ENCODE measurements at places on chromosomes 2 and 18. TPM values are rescaled to one million over a fixed set of nuclear protein-coding genes. Genes with fewer than 3 reads are reported as not detected.

DNA sequence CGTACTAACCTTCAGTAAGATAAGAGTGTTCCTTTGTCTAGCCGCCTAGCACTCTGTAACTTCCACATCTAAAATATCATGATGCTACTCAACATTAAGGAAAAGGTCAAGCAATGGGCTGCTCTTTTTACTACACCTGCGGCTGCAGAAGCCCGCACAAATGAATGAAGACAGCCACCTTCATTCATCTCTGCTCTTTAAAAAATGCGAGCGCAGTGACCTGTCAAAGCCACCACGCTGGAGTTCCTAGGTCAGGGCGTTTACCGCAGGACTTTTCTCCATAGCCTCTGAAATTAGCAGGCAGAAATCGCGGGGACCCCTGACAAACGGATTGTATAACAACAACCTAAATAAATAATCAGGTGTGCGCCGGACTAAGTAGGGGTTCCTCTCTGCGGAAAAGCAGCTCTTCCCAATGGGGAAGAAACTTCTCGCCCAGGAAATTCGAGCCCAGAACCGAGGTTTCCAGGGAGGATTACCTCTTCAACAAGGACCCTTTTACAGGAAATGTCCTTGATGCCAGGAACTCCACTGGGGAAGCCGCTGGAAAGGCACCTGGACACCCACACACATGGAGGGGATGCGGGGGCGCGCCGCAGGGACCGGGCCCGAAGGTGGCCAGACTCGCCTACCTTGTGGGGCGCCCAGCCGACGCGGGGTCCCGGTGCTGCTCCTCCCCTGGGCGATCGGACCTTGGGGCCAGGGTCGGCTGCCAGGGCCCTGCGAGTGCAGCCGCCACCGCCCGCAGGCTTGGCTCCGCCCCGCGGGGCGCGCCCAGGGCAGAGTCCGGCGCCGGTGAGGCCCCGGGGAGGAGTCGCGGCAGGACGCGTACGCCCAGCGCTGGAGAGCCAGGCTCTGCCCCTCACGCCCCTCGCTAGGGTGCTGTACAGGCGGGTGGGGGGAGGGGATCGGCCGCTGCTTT lies at the start of gene CCDC68:
CCDC68 (minus strand) TSS at position 758 of the 922 bp plus-strand sequence. CDS start 16,670 bp downstream, outside the sequence.
- DNase-seq = peak; percentile 60
- no peak within 1 kb of the TSS for H3K27ac ChIP-seq
- H3K4me3 ChIP-seq = peak within 1 kb of the TSS; percentile 82
- H3K27me3 ChIP-seq = peaks cover 22% of the 10 kb centered on the region
- no peaks in the 10 kb centered on the region for H3K36me3 ChIP-seq
- peaks cover 17% of the 10 kb centered on the region for H3K4me1 ChIP-seq

DNA sequence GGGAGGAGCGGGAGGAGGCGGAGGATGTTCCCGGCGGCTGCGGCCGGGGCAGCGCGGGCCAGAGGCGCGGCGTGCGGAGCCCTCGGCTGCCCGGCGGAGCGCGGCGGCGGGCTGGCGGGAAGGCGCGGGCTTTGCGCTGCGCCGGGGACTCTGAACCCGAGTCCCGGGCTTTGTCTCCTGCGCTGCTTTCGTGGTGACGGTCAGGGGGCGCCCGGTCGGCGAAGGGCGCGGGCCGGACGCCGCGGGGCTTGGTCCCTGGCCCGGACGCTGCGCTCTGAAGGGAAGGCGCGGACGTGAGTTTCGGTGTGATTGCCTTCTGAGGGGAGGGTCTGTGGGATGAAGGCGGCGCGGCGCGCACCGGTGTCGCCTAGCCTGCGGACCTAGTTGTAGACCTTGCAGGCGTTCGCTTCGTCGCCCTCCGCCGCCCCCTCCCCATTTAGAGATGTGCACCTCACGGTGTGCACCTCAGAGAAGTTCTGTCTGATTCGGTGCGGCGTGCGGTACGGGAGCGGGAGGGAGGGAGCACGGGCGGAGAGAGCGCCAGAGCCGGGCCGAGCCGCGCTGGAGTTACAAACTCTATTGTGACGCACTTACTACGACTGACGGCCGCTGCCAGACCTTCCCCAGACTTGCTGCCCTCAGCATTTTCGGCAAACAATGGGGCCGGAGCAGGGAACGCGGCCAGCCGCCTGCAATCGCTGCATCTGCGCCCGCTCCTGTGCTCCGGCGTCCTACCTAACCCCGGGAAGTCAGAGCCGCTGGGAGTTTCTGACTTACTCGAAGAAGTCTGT lies 2.1 kb downstream of the BCL2L11 start:
- DNase-seq = peak; percentile 83
- peak overlapping the region; percentile 84 for H3K27ac ChIP-seq
- peaks cover 38% of the 10 kb centered on the region for H3K27me3 ChIP-seq
- H3K4me3 ChIP-seq = peak overlapping the region; percentile 84

DNA sequence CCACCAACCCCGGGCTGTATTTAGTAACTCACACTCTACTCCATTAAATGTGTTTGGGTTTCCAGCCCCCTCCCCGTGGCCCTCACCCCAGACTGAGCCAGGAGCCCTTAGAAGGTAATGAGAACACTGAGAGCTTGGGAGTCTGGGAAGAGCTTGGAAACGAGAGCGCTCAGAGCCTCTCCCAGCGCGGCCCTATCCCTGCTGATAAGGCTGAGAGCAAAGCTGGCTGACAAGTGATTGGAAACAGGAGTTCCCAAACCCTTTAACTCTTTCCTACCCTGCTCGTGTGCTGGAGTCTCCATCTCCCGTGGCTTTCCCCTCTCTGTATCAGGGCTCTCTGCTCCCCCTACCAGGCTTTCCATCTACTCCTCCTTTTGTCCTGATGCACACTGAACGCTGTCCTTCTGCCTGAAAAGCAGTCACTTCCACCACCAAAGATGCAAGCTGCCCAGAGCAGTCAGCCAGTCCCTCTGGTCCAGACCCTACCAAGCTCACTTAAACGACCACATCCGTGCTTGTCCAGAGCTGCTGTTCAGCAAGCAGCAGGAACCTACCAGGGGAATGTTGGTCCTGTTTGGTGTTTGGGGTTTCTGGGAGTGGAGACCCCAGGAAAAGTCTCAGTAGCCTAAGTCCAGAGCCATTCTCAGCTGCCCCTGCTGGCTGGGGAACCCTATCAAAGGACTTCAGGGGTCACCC lies 100.0 kb upstream of the PKDCC start:
- H3K27me3 ChIP-seq = peaks cover 16% of the 10 kb centered on the region

- no peak for DNase-seq
- peaks cover 4% of the 10 kb centered on the region for H3K4me1 ChIP-seq
- no peaks in the 10 kb centered on the region for H3K27me3 ChIP-seq
- H3K4me3 ChIP-seq = no peak overlapping the region
These were observed 99.5 kb downstream of the RNF144A start for GRCh38 chr2:7016601-7017211.

DNA sequence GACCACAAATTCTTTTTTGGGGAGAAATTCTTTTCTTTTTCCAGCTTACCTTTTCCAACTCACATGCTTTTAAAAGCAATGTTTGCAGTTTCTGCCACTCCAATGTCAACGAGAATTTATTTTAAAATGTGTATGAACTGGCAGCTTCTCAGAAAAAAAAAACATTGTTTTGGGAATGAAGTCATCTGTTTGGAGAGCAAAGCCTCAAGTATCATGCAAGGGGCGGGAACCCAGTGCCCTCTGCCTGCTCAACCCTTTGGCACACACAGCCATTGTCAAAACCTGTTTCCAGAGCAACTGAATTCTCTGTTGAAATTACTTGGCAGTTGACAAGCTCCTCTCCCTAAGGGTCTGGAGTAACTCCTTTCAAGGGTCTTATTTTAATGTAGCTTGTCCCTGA lies 128.5 kb downstream of the QPCT start:
- H3K4me1 ChIP-seq = peaks cover 7% of the 10 kb centered on the region
- H3K27me3 ChIP-seq = no peaks in the 10 kb centered on the region
- DNase-seq = no peak
- no peak overlapping the region for H3K4me3 ChIP-seq
- H3K27ac ChIP-seq = no peak overlapping the region
- no peaks in the 10 kb centered on the region for H3K36me3 ChIP-seq

DNA sequence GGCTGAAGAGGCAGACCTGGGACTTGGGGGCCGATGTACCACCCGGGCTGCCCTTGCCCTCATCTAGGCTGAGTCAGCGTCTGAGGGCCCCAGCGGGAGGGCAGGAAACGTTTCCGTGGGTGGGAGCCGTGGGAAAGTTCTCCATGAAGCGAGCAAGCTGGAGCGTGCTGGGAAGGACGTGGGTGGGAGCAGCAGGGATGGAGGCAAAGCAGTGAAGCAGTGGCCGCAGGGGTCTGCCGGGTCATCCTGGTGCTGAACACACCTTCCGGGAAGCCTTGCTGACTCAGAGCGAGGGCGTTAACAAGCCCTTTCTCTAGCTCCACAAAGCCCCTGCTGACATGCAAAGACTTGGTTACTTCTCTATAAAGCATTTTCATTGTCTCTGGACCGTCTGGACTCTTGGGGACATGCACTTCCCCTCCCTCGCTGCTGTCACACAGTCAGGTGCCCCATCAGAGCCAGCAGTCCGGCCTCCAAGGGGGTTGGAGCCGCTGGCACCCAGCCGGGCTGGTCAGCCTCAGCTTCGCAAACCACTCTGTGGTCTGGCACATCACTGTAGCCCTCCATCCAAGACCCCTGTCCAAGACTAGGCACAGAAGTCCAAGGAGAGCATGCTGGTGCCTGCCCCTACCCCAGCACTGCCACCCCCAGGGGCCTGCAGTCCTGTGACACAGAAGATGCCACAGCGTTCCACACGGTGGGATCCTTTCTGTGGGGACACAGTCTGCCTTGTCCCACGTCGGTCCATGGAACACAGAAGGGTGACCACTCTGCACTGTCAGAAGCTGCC lies 115.1 kb upstream of the GPC1 start:
- no peak overlapping the region for H3K4me3 ChIP-seq
- no peaks in the 10 kb centered on the region for H3K36me3 ChIP-seq
- H3K4me1 ChIP-seq = 0 out of 2 replicates have a peak, but pooled peaks cover 2% of the 10 kb centered on the region
- H3K27me3 ChIP-seq = no peaks in the 10 kb centered on the region
- DNase-seq = no peak

GRCh38 chr2:56739413-56739812 lies 555.6 kb downstream of the CCDC85A start:
- H3K4me1 ChIP-seq = no peaks in the 10 kb centered on the region
- no peaks in the 10 kb centered on the region for H3K27me3 ChIP-seq
- H3K4me3 ChIP-seq = no peak overlapping the region
- 0 out of 2 replicates have a peak, but pooled peaks cover 5% of the 10 kb centered on the region for H3K36me3 ChIP-seq
- no peak overlapping the region for H3K27ac ChIP-seq

DNA sequence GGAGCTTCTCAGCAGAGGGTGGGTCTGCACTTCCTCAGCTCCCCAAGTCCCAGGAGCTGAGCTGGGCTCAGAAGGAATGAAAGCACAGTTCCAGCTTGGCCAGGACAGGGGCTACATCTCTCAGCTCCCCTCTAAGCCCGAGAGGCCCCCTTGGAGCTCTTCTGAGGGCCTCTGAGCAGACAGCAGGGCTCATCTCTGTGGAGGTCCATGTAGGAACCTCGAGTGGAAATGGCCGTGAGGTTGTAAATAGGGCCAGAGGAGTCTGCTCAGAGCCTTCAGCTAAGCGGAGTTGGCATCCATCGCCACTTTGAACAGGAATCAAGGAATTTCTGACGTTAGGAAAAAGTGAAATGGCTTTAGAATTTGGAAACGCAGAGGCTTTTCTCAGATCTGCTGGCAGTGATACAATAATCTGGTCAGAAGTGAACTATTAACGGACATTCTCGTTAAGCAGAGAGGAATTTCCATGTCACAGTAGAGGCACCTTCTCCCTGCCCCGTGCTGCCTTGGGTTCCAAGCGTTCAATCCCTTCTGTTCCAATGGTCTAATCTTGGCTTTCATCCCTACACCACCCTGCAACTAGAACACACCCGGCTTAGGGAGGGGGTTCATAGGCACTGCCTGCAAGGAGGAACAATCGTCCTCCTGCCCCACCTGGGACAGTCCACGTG lies 213.9 kb downstream of the NDUFA10 start:
- no peak overlapping the region for H3K4me3 ChIP-seq
- no peak overlapping the region for H3K27ac ChIP-seq
- H3K36me3 ChIP-seq = no peaks in the 10 kb centered on the region
- DNase-seq = no peak

GRCh38 chr2:130755256-130756052 lies at the start of gene AMER3:
Gene AMER3, plus strand, starts transcription at chr2:130755540. Its CDS starts 6,533 bp downstream, at chr2:130762073.
- no peaks in the 10 kb centered on the region for H3K36me3 ChIP-seq
- no peak within 1 kb of the TSS for H3K27ac ChIP-seq
- peaks cover 44% of the 10 kb centered on the region for H3K27me3 ChIP-seq
- peak; percentile 68 for DNase-seq
- peak within 1 kb of the TSS; percentile 82 for H3K4me3 ChIP-seq

- DNase-seq = peak; percentile 74
- no peak overlapping the region for H3K4me3 ChIP-seq
- H3K27ac ChIP-seq = no peak overlapping the region
- H3K36me3 ChIP-seq = no peaks in the 10 kb centered on the region
- H3K4me1 ChIP-seq = peaks cover 12% of the 10 kb centered on the region
- H3K27me3 ChIP-seq = peaks cover 67% of the 10 kb centered on the region
These were observed 3.7 kb upstream of the SPR start for GRCh38 chr2:72883356-72883962.

The SETBP1 gene
- total RNA-seq = 9.6 TPM

The PLGLB2 gene
- total RNA-seq = 0.15 TPM

The HOXD13 gene
- total RNA-seq = not detected

The FTCDNL1 gene
- total RNA-seq = 1.8 TPM
